ENCODE measurements at places on chromosomes 4 and X. TPM values are rescaled to one million over a fixed set of nuclear protein-coding genes. Genes with fewer than 3 reads are reported as not detected.

DNA sequence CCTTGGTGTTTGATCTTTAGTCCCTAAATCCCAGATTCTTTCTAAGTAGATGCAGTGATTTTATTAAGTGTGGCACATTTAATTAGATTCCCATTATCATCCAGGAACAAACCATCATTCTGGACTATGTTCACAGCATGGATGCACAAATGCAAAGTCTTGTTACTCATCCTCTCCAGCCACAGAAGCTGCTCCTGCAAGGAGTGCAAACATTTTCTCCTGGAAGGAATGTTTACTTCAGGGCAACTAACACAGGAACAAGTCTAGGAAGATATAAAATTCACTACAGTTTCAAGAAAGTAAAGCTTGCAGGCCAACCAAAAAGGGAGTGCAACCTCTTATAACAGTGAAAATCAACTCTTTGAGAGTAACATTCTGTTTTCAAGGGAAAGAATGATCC lies 106.0 kb downstream of the IQCM start:
- DNase-seq, result no peak

DNA sequence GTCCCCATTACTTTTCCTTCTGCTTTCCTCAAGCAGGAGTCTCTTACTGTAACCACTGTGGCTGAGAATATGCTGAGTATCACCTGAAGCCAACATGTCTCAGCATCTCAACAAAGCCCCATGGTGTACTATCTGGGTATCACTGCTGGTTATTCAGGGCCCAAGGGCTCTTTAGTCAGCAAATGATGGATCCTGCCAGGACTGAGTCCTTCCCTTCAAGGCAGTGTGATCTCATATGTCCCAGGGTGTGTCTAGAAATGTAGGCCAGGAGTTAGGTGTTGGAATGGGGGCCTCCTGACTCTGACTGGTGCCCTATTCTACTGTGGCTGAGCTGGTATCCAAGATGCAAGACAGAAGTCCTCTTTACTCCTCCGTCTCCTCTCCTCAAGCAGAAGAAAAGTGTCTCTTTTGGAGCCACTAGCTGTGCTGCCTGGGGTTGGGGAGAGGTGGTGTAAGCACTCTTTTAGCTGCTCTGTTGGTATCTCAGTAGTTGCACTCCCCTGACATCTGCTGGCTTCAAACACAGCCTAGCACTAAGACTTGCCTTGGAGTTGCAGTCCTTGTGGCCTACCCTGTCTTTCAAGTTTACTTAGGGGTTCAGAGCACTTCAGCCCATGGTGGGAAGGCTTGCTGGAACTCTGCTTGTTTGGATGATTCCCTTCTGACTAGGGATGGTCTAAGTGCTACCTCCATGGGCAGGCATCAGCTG lies 28.6 kb downstream of the OCIAD2 start:
- DNase-seq, result no peak

GRCh38 chr4:150224896-150225591 lies 146.8 kb downstream of the DCLK2 start:
- no peak for DNase-seq

DNA sequence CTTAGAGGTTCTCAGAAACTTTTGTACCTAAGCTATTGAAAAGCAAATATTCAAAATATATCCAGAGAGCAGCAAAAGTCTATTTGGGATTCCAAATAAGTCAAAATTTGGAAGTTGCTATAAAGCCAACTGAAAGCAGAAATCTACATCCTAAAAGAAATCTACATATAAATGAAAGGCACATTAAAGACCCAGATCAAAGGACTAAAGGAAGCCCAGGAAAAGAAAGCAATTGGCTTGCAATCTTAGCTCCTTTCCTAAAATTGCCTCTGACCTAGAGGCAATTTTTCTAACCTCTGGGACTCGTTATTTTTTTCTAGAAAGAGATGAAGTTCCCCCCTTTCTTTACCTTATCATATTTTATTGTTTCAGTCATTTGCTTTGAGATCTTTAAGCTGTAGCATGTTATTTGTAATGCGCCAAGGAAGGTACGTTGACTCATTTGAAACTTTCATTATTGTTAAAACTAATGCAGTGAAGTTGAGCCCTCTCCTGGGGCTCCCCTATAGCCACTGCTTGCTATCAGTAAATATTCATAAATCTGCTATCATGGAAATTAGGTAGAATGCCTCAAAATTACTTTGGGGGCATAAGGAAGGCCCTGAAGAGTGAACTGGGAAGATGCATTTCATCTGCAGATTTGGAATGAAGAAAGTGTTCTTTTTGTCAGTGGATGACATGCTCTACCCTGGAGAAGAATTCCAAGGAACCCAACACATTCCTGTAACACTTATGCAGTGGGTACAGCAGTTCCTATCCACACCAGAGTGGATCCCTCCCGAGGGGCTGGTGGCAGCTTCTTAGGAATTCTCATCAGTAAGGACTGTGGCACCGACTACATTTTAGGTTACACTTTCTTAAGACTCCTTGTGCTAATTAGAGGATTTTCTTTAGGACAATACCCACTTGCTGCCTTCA lies 177.8 kb upstream of the IGFBP7 start:
- no peak for DNase-seq

DNA sequence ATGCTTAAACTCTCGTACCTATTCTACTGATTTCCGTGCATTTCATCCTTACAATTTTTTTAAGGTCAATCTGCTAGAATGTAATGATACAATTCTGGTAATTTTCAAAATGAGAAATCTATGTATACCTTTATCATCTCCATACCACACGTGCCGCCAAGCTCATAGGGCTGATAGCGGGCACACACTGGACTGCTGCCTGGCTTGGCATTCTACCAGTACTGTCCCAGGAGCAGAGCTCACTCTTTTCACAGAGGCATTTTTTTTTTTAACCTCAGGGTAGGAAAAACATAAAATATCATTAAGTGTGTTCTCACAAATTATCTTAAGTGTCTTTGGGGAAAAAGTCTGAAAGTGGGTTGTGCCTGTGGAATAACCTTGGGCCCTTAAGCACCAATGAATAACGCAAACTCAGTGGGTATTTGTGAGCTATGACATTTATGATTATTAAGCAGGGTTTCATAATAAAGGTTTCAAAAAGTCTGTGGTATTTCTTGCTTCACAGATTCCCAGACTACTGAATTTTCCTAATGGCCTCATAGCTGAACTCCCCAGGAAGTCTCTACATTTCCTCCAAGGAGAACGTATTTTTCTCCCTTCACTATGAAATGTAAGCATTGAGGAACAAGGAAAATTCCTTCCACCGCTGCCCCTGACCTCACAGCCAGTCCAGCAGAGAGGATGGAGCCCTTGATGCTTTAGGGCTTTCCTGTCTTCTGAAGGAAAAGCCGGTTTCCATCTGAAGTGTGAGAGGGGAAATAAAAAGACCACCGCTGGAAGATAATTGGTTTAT lies 125.2 kb downstream of the ELOVL6 start:
- DNase-seq, result no peak

- DNase-seq, result no peak
These were observed 355.0 kb upstream of the GATB start for GRCh38 chr4:152115794-152116193.

DNA sequence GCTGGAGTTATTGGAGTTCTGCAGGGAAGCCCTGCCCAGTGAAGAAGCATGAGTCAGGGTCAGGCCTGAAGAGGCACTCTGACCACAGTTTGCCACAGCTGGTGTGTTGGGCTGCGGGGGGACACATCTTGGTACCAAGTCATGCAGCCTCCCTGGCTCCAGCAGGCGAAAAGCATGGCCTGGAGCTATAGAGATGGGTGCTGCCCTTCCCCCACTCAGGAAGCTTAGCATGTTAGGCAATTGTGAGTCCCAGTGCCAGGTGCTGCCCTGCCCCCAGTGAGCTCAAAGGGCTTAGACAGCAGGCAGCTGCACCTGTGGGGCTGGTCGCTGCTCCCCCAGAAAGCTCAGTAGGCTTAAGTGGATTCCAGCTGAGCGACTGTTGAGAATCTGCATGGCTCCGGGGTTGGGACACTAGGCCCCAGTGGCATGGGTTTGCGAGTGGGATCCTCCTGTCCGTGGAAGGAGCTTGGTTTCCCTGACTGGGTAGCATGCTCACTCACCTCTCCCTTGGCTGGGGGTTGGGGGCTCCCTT lies 755.5 kb downstream of the GLUD2 start:
- no peak for DNase-seq

DNA sequence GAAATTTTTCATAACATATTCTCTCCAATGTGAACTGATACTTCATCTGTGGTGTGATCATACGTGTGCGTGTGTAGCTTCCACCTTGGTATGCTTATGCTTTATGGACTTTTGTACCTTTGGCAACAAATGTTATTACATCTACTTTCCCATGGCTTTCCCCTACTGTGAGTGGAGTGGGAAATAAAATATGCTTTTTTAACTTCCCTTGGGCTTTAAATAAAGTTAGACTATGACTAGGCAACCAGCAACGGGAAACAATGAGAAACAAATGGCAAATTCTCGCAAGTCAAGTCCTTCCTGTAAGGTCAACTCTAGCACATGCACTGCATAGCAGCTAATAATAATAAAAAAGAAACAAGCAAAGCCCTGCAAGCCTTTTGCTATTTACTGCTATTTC lies 205.0 kb upstream of the PDE5A start:
- no peak for DNase-seq

DNA sequence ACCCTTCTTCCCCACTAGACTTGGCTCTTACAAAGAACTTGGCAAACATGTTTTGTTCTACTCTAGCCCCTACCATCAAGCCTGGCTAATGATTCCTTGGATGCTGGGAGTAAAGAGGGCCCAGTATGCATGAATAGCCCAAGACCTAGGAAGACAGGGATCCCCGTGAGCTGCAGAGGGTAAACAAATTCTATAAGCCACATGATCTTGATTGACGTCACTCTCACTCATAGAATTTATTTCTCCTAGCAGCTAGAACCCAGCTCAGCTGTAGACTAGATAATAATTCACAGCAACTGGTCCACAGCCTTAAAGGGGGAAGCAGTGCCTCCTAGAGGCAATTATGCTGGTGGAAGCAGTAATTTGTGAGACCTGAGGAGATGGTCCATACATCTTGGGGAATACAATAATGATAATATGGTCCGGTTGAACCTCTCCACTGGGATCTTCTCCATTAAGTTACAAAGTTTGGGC lies 16.1 kb upstream of the USO1 start:
- DNase-seq, result no peak

GRCh38 chr4:180947425-180947824 lies 1295.8 kb upstream of the TENM3 start:
- DNase-seq, result no peak

- DNase-seq, result no peak
These were observed 52.3 kb downstream of the MEPE start for GRCh38 chr4:87884976-87885549.

DNA sequence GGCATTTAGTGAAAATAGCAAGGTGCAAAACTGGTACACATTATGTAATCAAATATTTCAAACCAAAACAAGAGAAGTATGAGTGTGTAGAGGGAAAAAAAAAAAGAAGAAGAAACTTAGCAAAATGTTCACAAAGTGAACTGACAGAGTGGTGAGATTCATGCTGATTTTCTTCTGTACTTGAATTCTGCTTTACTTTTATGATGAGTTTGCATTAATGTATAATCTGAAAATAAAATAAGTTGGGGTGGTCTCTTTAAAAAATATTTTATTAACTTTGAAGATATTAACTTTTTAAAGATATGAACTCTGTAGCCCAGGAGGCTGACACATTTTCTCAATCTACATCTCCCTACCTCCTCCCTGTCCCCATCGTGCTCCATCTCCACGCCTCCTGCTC lies 185.1 kb downstream of the QDPR start:
- no peak for DNase-seq

DNA sequence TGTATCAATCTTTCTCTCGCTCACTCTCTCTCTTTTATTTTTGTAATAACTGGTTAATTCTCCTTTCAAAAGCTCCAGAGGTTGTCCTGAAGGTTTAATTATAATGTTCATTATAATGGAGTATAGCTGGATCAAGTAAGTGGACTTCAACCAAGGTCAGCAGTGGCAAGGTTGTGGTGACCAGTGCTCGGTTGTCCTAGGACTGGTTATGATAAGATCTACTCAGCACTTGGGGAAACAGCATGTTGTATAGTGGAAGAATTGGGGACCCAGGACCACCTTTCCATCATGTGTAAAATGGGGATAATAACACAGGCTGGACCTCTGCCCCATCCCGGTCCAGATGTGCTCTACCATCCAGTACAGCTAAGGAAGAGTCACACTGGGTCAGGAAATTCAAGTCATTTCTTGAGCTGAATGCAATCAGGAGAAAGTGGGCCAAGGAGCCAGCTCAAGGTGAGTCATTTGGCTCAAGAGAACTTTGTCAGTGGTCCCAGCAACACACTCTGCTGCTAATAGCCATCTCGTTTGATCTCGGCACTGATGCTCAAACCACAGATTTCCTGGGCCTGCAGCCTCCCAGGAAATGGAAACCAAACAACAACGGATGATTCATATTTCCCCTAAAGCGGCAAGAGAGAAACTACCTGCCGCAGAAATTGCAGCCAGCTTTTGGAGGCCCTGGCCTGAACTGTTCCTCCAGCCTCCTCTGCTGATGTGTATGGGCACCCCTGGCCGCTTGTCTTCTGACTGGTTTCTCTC lies 123.6 kb upstream of the RBPJ start:
- DNase-seq, result no peak

DNA sequence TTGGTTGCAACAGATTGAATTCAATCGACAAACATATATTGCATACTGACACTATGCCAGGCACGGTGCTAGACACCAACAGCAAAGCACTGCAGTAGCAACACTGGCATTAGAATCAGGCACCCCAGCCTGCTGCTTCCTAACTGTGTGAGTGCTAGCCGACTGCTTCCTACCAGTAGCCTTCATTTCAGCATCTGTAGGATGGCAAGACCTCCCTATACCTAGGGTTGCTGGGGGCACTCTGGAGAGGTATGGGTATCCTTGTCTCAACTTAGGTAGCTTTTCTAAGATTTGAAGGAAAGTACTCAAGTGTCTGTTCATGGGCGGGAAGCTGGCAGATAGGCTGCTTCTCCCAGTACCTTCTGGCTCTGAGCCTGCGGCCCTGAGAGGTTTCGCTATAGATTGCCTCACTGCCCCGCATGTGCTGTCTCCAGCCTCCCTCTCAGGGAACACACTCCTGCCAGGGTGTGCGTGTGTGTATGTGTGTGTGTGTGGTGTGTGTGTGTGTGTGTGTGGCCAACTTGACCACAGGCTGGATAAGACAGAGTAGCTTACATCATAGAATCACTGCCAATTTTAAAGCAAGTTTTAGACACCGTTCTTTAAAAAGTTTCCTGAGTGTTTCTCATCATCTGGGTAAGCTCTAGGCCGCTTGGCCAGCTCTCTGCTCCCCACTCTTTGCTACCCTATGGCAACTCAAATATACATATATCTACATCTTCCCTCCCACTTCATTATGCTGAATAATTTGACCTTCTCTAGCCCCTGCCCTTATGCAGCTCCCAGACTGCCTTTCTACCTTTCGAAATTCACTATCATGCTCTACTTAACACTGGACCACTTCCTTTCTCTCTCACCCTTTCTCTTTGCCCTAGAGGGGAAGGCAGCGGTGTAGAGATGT lies 97.0 kb upstream of the PJA1 start:
- no peak for DNase-seq

GRCh38 chrX:101368800-101369199 lies 17.2 kb downstream of the BTK start:
- no peak for DNase-seq

TLR6 gene
- 7.6 TPM for total RNA-seq

WDR19 gene
- 66.5 TPM for total RNA-seq

SPATA4 gene
- not detected for total RNA-seq

MAGEB10 gene
- total RNA-seq, result not detected

CENPI gene
- total RNA-seq, result 0.88 TPM

All from breast epithelium (tissue), 4 donors.